ENCODE measurements at places on chromosomes 11 and 22.

DNA sequence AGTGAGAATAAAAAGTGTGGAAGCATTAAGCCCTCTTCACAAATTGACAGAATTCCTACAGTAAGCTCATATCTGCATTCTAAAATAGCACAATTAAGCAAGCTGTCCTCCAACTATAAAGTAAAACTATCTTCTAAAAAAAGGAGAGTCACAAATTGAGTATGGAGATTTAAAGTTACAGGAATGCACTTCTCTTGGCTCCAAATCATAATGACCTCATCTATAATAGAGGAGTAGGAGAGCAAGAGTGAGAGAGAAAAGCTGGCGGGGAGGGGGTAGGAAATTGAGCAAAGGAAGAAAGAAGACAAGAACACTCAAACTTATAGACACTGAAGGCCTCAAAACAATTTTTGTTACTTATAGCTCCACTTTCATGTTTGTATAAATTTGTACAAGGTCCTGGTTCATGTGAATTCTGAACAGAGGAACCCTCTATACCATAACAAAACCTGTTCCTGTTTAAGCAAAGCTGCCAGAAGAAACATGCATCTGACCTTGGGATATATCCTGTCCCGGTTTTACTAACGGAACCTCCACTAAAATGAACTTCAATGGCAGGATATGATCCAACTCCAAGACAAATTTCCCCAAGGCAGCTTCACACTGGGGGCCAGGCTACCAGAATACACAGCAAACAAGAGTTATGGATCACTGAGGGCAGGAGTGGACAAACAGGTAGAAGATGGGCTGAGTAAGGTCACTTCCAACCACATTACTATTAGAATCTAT is 37.2 kb downstream of the SLC35F2 start:
- DNase-seq: no peak

- DNase-seq: no peak
These were observed 57.5 kb upstream of the ALX4 start for GRCh38 chr11:44367452-44367851.

- no peak for DNase-seq
These were observed 60.4 kb downstream of the TRAF6 start for GRCh38 chr11:36449561-36450096.

- DNase-seq: no peak
These were observed 2.8 kb upstream of the FADD start for GRCh38 chr11:70200212-70200844.

DNA sequence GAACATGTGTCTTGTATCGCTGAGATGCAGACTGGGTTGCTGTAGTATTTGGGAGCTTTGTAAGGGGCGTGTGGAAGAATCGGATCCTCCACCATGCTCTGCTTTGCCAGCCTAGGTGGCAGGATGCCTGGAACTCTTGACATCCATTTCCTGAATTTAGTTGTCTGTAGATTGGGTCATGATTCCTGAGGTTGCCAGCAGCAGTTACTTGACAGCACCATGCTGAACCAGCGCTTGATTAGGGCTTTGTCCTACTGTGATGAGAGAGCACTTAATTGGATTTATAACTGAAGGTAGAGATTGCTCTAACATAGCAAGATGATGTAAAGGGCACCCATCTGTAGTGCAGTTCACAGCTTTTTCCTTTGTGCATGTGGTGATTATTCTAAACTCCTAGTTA is 75.6 kb upstream of the HORMAD2 start:
- DNase-seq: no peak

- DNase-seq: no peak
These were observed 483.0 kb downstream of the MN1 start for GRCh38 chr22:27318516-27318915.

- DNase-seq: no peak
These were observed 740 bp downstream of the FADS1 start for GRCh38 chr11:61815790-61816735.

- peak; percentile 25 for DNase-seq
These were observed 4.9 kb upstream of the CNTN5 start for GRCh38 chr11:99015634-99016454.

- DNase-seq: no peak
These were observed 116.6 kb downstream of the CEP164 start for GRCh38 chr11:117444256-117444655.

GRCh38 chr11:124329787-124330478 is 9.9 kb upstream of the OR8D2 start:
- no peak for DNase-seq

- no peak for DNase-seq
These were observed 85.5 kb downstream of the DGCR2 start for GRCh38 chr22:19036523-19037273.

DNA sequence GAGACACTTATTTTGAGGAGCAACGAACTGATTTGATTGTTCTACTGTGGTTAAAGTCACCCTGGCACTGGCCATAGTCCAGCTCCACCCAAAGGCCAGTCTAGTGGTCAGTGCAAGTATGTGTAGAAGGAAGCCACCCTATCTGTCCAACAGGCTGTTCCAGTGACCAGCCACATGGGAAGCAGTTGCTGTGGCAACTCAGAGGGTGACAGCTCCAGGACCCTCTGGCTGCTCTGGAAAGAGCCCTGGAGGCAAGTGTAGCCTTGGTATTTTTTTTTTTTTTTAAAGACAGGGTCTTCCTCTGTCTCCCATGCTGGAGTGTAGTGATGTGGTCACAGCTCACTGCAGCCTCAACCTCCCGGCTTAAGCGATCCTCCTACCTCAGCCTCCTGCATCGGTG is 27.8 kb downstream of the LMO1 start:
- DNase-seq: no peak

DNA sequence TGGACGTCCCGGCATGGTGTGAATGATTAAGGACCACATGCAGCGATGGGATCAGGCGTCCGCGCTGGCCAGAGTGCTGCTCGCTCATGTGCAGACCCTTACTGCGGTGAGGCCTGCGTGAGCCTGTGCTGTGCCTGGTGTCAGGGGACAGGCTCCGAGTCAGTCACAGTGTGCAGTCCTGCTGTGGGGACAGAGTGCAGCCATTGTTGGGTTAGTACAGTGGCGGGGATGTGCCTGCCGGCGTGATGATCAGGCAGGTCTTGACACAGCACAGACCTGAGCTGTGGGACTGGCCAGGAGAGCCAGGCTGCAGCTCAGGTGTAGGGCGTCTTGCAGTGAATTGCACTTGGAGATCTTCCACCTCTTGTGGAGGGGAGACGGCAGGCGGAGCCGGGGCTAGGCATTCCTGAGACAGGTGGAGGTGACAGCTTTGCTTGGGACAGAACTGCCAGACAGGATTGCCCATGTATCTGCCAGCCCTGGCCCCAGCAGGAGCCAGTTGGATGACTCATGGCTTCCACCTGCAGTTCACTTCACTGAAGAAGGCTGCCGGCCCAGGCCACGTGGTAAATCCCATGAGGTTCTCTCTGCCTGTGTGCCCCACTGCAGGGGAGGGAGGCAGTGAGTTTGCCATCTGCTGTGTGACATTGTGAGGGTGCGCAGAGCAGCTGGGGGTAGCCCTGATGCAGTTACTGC is 17.3 kb downstream of the TRMU start:
- DNase-seq: no peak

GRCh38 chr11:123384116-123384515 is 46.0 kb upstream of the GRAMD1B start:
- DNase-seq: no peak

DNA sequence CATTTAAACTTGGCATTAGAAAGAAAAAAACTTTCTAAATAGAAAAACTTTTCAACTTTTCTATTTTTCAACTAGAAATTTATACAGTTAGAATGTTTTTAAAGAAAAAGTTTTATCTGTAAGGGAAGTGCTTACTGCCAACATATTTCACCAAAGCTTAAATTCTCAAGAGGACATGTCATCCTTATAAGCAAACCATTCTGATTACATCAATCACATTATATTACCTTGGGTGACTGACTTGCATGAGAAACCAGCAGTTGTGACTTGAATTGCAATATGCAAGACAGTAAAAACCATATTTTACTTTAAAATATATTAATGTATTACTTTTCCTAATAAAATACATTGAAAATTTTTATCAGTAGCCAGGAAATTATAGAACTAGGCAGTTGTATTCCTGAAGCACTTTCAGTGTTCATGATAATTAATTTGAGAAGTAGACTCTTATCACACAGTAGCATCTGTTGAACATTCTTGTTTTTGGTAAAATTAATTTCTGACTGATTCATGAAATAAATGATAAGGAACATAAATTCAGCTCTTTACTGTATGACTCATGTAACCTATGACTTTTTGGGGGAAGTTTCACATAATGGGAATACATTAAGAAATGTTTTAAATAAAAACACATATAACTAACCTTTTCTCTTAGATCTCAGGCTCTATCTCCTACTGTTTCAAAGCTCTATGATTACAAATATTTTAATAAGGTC is 345.0 kb upstream of the CCDC179 start:
- no peak for DNase-seq

GRCh38 chr22:48376936-48377712 is 1450.5 kb downstream of the BRD1 start:
- DNase-seq: no peak

- no peak for DNase-seq
These were observed 5.6 kb downstream of the INPPL1 start for GRCh38 chr11:72229925-72230763.

DNA sequence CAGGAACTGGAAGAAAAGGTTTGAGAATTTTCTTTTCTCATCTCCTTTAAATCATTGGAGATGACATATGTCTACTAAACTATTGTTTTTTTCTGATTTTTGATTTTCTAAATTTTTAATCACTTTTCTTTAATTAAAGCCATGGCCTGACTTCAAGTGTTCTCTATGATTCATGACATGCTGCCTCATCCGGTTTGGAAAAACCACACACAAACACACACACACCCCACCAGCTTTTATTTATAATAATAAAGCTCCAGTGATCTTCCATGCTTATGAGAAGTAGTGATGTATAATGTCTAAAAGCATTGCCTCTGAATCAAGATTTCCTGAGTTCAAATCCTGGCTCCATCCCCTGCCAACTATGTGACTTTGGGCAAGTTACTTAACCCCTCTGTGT is 179.2 kb downstream of the SPON1 start:
- DNase-seq: no peak

DNA sequence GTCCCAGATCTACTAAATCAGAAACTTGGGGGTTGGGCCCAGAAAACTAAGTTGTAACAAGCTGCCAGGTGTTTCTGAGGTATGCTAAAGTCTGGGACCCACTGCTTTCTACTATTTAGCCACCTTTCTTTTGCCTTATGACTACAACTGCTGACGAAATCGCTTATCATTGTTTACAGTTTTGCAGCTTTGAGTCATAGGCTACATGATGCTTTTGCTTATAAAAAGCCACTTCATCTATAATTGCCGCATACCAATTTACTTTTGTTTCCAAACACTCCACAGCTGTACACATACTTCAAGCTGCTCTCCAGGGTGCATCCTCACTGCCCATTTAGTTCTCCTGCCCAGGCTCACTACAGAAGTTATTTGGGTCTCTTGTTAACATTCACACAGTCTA is 144.7 kb downstream of the ENTHD1 start:
- no peak for DNase-seq

- DNase-seq: no peak
These were observed 1.7 kb downstream of the RPS19BP1 start for GRCh38 chr22:39530692-39531331.

DNA sequence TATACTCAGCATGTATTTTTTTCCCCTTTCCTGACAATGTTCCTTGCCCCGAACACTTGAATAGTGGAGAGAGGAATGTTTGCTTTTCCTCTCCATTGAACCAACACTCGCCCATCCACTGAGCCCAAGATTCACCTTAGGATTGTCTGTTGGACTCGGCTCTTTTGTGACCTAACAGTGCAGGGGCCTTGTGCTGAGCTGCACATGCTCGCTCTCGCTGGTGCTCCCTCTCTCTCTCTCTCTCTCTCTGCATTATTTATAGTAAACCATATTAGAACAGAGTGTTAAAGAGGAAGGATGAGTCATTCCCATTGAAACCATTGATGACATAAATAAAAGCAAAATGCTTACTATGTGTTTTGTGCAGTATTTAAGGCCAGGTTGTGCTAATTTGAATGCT is 20.7 kb downstream of the ZBTB16 start:
- DNase-seq: no peak

- DNase-seq: no peak
These were observed 8.7 kb upstream of the ACCS start for GRCh38 chr11:44057340-44057739.

DNA sequence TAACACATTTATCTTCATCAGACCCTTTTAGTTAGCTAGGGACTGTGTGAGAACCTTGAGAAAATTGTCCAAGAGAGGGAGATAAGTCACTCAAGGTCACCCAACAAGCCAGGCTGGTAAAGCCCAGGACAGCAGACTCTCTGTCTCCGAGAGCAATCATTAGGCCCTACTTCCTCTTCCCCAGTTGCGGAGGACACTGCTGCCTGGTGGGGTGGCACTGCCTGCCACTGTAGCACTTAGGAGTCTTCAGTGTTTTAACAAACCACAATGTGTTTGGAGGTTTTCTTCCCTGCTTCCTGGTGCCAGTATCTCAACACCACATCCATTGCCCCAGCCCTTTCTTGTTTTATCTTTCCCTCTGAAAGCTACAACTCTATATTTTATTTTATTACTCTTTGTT is 132.1 kb upstream of the LDLRAD3 start:
- no peak for DNase-seq

- DNase-seq: peak; percentile 54
These were observed 10.4 kb downstream of the SPATA19 start for GRCh38 chr11:133834682-133835592.

- peak; percentile 37 for DNase-seq
These were observed 102.9 kb downstream of the MTNR1B start for GRCh38 chr11:93072229-93072914.

DNA sequence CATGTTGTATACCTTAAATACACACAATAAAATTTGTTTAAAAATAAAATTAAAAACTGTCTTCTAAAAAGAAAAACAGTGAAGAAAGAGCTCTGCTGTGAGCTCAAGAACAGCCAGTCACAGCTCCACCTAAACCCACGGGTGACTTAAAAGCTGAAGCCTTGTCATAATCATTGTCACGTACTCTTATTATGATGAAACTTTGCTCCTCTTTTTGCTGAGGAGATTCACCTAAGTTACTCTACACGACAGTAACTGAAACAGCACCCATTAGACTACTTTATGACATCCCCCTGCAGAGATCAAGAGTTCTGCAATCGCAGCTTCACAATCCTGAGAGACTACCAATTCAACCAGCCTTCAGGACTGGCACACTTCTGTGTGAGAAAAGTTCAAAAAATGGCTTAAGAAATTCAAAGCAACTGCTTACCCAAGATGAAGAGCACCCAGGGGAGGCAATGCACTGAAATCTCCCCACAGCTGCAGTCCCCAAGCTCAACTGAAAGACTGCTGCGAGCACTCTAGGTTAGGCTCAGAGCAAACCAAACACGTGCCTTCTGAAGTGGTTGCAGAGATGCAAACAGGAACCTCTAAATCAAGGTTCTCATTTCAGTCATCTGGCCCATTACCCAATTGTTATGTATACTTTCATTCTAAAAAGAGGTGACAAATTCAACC is at the start of gene JAML:
Gene JAML (minus strand): TSS at position 501 of the 678 bp plus-strand sequence. CDS start 10,145 bp downstream, outside the sequence.
- DNase-seq: no peak

GRCh38 chr11:14529321-14529720 is 9.1 kb upstream of the PSMA1 start:
- DNase-seq: no peak

DNA sequence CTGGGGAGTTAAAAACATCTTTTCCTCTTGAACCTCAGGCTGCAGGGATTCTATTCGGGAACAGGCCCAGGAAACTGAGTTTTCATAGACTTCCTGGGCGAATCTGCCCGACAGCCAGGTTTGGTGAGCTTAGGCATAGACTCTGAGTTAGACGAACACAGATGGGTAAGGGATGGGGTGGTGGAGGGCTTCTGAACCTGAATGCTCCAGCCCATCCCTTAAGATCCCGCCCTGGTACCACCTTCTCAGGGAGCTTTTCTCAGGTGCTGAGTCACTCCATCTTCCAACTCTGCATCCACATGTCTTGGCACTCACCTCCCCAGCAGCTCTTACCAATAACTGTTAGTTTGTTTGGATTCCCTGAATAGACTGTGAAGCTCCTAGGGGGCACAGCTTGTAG is 37.4 kb downstream of the MICAL2 start:
- no peak for DNase-seq
